ENCODE measurements at places on chromosomes 2 and 18.

DNA sequence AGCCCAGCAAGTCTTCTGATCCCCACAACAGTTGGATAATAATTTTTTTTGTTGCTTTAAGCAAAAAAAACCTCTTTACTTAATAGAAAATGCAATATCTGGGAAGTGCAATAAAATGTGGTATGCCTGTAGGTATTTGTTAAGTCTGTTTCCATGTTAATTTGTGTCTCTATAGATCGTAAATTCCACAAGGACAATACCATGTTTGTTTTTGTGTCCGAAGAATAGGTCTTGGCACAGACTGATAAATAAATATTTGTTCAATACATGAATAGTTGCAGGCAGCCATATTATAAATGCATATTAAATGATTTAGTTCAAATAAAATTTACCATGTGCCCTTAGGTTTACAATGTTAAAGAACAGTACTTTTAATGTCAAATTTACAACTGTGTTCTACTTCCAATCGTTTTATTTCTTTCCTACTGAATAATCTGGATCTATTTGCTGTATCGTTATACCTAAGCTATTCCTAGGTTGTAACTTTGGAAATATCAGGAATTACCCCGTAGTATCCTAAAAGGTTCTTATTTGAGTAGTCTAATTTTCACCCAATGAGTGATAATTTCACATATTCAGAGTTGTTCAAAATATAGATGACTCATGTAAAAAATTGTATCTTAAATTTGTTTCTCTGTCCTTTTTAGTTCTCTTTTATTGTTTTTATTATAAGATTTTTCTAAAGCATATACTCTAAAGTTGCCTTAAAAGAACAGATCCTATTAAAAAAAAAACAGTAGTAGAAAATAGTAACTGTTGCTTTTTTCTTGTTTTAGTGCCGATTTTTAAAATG, 151.8 kb downstream of the EHBP1 start:
- no peak for DNase-seq

DNA sequence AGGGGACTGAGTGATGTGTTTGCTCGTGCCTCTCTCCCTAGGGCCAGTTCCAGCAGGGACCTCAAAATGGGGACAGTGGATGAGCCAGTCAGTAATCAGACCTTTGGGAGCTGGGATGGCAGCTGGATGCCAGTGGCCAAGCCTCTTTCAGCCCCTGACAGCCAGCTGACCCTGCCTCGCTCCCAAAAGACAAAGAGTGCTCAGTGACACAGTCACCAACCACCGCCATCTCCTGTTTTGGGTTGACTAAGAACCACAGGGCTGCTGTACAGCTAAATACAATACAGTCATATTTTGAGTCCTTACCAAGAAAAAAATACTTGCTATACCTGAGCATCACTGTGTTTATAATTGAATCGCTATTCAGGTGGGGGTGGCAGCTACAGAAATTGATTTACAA, 75.7 kb downstream of the POU3F3 start:
- no peak for DNase-seq

DNA sequence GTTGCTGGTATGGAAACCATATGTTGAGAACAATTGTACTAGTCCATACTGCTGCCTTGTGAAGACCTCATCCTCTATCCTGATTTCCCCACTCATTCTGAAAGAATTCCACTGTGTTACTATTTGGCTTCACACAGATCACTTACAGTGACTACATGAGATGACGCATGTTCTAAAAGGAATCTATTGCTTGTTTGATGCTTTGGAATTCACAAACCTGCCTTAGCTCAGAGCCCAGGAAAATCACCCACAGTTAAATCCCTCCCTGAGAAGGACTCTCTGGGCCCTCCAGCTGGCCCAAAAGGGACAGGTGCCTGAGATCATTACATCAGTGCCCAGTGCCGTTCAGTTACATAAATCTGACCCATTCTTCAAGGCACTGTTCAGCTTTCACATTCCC, 45.3 kb downstream of the KLHL29 start:
- DNase-seq, result no peak

GRCh38 chr2:182522972-182523473, 96.2 kb upstream of the PDE1A start:
- no peak for DNase-seq

DNA sequence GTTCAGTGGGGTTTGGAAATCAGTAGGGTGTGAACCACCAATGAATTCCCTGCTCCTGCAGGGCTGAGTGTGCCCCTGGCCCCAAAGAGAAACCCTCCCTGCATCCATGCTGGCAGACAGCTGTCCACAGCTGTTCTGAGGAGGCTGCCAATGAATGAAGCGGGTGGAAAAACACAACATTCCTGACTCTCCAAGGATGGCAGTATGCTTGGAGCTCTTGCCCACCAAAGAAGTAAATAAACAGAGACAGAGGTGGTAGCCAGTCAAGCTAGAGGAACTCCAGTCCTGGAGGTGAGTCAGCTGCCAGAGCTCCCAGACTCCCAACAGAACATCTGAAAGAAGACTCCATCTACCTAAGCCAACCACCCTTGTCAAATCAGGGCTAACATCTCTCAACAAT, 6.2 kb downstream of the ZBTB7C start:
- DNase-seq, result no peak

GRCh38 chr2:23824777-23825212, 102.1 kb downstream of the ATAD2B start:
- DNase-seq, result peak; percentile 61

- DNase-seq, result no peak
Observed at GRCh38 chr2:159046966-159047365, 78.5 kb downstream of the TANC1 start.

GRCh38 chr2:181446985-181447384, 10.2 kb upstream of the ITGA4 start:
- DNase-seq, result no peak

DNA sequence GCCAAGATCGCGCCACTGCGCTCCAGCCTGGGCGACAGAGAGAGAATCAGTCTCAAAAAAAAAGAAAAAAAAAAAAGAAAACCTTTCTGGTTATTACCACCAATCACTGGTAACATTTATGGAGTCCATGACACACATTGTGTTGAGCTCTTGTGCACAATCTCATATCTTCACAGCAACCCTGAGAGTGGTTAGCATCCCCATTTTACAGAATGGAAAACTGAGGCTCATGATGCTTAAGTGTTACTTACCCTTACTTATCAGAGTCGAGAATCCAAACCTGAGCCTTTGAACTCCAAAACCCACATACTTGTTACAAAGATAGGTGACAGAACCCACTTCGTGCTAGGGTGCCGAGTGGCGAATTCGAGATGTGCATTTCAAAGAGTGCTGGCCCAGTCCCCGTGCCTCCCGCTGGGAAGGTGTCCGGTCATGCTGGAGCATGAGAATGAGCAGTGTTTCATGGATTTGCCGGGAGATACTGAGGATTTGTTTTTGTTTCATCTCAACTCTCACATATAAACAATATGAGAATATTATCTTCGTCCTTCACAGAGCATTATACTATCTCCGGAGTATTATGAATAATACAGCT, 50.9 kb downstream of the CYP27C1 start:
- DNase-seq, result no peak

GRCh38 chr2:69139778-69140670, 127.0 kb downstream of the ANTXR1 start:
- no peak for DNase-seq

GRCh38 chr2:225867071-225867470, 467.6 kb downstream of the NYAP2 start:
- DNase-seq, result no peak

- peak; percentile 89 for DNase-seq
Observed at GRCh38 chr18:22930089-22930713, 2.9 kb upstream of the RBBP8 start.
